Tibial nerve (tissue), 4 donors: ENCODE measurements at places on chromosomes 2 and 18. TPM values are rescaled to one million over a fixed set of nuclear protein-coding genes. Genes with fewer than 3 reads are reported as not detected.

The STK16 gene
- 15.9 TPM for total RNA-seq

GRCh38 chr2:213848631-213849030, 562.2 kb upstream of the VWC2L start:
- DNase-seq: no peak
- H3K4me1 ChIP-seq: no peaks in the 10 kb centered on the region
- H3K36me3 ChIP-seq: no peaks in the 10 kb centered on the region
- no peaks in the 10 kb centered on the region for H3K27me3 ChIP-seq
- H3K27ac ChIP-seq: no peak overlapping the region

DNA sequence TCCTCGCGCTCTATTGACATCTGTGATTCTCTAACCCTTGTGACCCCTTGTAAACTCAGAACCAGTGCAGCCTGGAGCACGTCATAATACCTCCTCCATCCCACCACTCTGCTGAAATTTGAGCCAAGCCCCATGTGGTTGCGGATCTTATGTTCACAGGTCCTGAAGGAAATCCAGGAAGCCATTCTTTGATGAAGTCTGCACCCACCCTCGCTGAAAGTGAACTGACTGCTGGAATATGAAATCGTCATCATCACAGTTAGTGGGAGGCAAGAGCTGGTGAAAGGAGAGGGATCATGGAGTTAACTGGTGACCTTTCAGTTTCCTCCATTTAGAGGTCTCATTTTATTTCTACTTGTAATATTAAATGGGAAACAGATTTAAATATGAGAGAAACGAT, 21.6 kb downstream of the ZEB2 start:
- no peak overlapping the region for H3K4me3 ChIP-seq
- no peaks in the 10 kb centered on the region for H3K27me3 ChIP-seq
- no peaks in the 10 kb centered on the region for H3K36me3 ChIP-seq
- peak overlapping the region; percentile 46 for H3K27ac ChIP-seq
- DNase-seq: no peak

GRCh38 chr2:62426154-62426912, 79.7 kb downstream of the TMEM17 start:
- H3K27ac ChIP-seq: no peak overlapping the region
- H3K36me3 ChIP-seq: no peaks in the 10 kb centered on the region
- H3K4me1 ChIP-seq: no peaks in the 10 kb centered on the region
- H3K4me3 ChIP-seq: no peak overlapping the region
- no peaks in the 10 kb centered on the region for H3K27me3 ChIP-seq

DNA sequence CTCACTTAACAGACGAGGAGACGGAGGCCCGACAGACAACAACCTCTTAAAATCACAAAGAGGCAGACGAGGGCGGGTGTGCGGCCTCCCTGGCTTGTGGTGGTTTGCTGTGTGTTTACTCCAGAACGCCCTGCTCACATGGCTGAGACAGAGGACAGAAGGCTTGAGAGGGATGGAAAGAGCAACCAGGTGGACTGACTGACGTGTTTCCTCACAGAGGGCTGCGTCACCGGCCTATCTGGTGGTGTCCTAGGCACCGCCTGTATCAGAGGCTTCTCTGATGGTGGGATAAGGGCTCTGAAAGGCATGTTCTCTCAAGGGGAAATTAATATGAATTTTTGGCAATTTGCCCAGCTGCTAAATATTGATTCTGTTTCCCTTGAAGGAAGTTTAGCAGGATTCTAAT, 47.0 kb upstream of the RALBP1 start:
- no peak for DNase-seq
- no peaks in the 10 kb centered on the region for H3K36me3 ChIP-seq
- H3K27me3 ChIP-seq: no peaks in the 10 kb centered on the region
- no peak overlapping the region for H3K27ac ChIP-seq
- H3K4me1 ChIP-seq: no peaks in the 10 kb centered on the region

The ACMSD gene
- not detected for total RNA-seq

GRCh38 chr2:170932166-170932565, 3.1 kb downstream of the GORASP2 start:
- H3K27ac ChIP-seq: no peak overlapping the region
- no peak overlapping the region for H3K4me3 ChIP-seq
- no peaks in the 10 kb centered on the region for H3K27me3 ChIP-seq
- H3K4me1 ChIP-seq: no peaks in the 10 kb centered on the region
- no peak for DNase-seq

The XIRP2 gene
- 1.3 TPM for total RNA-seq

The UGT1A7 gene
- total RNA-seq: not detected

The RGPD5 gene
- 57.3 TPM for total RNA-seq

DNA sequence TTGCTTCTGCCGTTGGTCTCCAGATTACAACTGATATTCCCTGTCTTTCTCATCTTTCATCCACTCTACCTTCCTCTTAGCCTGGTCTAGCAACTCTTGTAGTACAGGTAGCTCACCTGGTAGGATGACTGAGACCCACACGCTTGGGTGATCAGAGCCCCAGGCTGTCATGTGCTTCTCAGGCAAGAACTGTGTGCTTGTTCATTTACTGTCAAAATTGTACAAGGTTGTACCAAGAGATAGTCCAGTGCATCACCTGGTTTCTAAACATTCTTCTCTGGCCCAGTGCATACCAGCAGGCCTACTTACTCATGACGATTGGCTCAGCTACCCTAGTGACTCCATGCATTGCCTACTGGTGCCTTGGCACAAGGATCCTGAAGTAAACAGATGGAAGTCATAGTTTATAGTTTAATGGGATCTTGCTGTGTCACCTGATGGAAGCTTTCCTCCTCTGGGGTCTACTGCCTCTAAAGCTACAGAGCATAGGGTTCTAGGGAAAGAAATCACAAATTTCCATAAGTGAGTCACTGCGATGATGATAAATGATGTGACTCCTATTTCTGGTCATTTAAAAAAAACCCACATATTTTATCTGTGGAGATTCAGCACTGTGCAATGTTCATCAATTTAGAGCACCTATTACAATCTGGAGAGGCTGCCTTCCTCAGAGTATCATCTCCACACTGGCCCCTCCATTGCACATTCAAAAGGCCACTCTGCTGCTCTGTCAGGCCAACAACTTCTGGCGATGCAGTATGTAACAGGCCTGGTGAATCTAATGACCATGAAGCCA, 481.8 kb upstream of the MEIS1 start:
- H3K27ac ChIP-seq: no peak overlapping the region
- no peaks in the 10 kb centered on the region for H3K27me3 ChIP-seq
- no peak for DNase-seq
- H3K36me3 ChIP-seq: no peaks in the 10 kb centered on the region

DNA sequence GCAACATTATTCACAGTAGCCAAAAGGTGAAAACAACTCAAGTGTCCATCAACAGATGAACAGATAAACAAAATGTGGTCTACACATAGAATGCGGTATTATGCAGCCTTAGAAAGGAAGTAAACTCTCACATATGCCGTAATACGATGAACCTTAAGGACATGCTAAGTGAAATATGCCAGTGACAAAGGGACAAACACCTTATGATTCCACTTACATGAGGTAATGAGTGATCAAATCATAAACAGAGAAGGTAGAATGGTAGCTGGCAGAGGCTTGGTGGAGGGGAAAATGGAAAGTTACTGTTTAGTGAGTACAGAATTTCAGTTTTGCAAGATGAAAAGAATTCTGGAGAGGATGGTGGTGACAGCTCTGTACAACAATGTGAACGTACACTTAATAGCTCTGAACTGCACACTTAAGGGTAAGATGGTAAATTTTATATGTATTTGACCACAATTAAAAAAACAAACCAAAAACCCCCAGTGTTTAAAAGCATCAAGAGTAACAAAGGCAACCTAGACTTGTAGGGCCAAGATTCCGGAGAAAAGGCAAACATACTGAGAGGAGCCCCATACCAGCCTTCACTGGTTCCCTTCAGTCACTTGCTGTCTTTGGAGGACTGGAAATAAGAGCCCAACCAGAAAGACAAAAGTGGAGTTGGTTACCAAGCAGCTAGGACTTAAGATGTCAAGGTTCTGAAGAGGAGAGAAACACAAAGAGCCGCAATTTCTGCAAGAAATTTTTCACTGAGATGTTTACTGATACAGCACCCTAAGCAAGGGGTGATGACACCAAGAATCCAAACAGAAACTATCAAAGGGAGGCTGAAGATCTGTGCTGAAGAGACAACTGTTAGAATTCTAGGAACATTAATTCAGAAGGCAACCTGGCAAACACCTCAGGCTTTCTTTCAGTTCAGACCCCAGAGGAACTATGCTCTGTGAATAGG, 61.3 kb downstream of the CUL3 start:
- H3K36me3 ChIP-seq: no peaks in the 10 kb centered on the region
- DNase-seq: no peak
- H3K27ac ChIP-seq: no peak overlapping the region
- H3K27me3 ChIP-seq: no peaks in the 10 kb centered on the region
- no peak overlapping the region for H3K4me3 ChIP-seq

The SCG2 gene
- not detected for total RNA-seq
